Heart right ventricle (tissue), 16 donors: ENCODE measurements at places on chromosomes 1 and 21.

- DNase-seq, result no peak
These were observed 5.1 kb upstream of the ENAH start for GRCh38 chr1:225658041-225658440.

GRCh38 chr1:180909005-180909414 lies 3.7 kb upstream of the KIAA1614 start:
- no peak for DNase-seq

- peak; percentile 56 for DNase-seq
These were observed at the start of gene TMEM51 for GRCh38 chr1:15153184-15153841. Gene TMEM51 (plus strand): TSS chr1:15153747. CDS start chr1:15215088, 61,341 bp downstream.

GRCh38 chr1:96362623-96363022 lies 359.0 kb upstream of the PTBP2 start:
- no peak for DNase-seq

DNA sequence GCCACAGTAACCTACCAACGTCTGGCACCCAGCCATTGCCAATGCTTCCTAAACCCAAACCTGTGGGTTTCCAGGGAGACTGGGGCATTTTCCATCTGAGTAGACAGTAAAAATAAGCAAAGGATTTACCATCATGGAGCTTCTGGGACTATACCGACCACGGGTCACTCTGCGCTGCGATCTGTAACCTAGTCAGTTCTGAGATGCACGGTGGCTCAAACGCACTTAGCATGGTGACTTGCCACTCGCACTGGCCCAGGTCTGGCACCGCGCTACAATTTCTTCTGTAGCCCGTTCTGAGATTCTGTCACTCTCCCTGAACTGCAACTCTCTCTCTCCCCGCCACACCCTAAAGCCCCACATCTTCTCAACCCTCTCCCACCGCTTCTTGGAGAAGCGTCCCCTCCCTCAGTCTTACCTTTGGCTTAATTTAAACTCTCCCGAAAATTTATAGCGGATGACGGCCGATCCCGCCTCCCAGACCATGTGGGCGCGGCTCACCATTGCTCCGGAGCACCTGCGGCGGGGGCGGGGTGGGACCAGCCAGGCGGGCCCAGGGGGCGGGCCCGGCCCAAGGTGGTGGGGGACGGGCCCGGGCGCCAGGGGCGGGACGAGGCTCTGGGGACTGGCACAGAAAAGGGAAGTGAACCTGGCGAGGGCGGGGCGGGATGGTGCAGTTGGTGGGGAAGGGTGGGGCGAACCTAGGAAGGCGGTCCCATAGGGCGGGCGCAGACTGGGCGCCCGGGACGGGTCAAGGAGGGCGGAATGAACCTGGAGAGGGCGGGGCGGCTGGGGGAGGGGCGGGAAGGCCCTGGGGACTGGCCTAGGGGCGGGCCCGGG lies 493 bp upstream of the MAP3K21 start:
- DNase-seq, result peak; percentile 75

GRCh38 chr1:58003988-58004387 lies 542.5 kb downstream of the OMA1 start:
- DNase-seq, result no peak

GRCh38 chr1:195394567-195394966 lies 1213.7 kb downstream of the KCNT2 start:
- DNase-seq, result no peak

DNA sequence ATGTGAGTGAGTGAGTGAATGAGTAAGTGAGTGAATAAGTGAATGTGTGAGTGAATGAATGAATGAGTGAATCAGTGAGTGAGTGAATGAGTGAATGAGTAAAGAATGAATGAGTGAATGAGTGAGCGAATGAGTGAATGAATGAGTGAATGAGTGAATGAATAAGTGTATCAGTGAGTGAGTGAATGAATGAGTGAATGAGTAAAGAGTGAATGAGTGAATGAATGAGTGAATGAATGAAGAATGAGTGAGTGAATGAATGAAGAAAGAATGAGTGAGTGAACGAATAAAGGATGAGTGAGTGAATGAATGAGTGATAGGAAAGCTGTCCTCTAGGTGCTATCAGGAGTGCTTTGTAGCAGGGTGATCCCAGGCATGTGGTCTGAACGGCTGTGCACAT lies 35.7 kb downstream of the CFAP74 start:
- no peak for DNase-seq
